Renal cortex interstitium (tissue), 15 donors: ENCODE measurements at places on chromosomes 3 and 15. TPM values are rescaled to one million over a fixed set of nuclear protein-coding genes. Genes with fewer than 3 reads are reported as not detected.

GRCh38 chr15:70558406-70559264 lies 204.7 kb downstream of the UACA start:
- no peak for DNase-seq

DNA sequence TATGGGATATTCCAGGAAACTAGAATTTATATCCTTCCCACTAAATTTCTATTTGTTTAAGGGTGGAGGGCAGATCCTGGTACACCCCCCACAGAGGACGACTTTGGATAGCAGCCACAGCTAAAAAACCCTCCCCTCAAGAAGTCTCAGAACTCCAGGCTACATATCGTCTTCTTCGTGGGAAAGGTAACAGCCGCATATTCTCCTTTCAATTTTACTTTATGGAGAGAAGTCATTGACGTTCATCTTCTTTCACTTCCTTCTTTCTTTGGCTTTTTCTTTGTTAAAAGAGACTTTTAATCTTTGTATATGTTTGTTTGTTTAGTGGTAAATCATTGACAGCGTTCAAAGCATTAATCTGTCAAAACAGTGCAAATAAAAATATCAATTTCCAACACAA lies 36.3 kb downstream of the TRIP4 start:
- DNase-seq, result no peak

DNA sequence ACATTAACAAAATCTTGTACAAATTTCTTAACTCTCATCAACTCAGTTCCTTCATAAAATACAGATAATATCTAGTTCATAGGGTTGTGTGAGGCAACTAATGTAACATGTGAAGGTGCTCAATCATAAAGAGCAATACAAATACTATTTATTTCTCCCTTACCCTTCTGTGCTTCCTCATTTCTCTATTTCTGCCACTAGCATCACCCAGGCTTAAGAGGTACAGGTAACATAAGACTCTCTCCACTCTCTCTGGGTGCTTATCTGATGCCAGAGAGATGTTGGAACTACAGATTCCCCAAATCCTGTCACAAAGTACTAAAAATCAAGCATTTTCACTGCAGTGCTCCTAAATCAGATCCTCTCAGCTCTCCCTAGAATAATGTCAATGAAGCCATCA lies 74.9 kb downstream of the DPH6 start:
- no peak for DNase-seq

DNA sequence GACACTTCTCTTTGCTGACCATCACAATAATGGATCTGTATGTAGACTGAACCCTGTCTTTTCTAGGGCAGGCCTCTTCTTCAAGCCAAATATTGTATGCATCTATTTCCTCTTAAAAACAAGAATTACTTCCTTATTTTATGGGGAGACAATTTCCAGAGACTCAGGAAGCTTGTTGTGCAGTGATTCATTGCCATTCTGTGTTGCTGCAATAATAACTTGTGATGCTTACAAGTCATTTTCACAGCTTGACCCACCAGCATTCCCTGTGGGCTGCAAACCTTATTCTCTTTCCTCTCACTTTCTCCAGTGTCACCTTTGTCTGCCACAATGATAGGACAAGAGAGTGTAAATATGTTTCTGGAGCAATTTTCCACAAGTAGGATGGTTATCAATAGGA lies 276.7 kb upstream of the SGO1 start:
- no peak for DNase-seq

DNA sequence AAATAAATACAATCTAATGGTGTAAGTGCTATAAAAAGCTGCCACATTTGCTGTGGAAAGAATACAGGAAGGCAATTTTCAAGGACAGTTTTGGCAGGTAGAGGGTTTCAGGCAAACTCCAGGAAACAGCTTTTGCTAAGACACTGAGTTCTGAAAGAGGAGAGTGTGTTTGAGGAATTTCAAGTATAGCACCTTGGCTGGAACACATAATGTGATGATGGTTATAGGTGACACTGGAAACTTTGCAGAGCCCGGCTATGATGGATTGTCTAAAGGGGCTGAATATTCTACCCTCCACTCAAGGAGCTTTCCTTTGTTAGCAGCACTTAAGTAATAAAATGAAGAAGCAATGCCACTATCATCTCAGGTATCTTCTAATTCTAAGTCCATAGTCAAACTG lies 209.4 kb upstream of the TGFBR2 start:
- no peak for DNase-seq

DNA sequence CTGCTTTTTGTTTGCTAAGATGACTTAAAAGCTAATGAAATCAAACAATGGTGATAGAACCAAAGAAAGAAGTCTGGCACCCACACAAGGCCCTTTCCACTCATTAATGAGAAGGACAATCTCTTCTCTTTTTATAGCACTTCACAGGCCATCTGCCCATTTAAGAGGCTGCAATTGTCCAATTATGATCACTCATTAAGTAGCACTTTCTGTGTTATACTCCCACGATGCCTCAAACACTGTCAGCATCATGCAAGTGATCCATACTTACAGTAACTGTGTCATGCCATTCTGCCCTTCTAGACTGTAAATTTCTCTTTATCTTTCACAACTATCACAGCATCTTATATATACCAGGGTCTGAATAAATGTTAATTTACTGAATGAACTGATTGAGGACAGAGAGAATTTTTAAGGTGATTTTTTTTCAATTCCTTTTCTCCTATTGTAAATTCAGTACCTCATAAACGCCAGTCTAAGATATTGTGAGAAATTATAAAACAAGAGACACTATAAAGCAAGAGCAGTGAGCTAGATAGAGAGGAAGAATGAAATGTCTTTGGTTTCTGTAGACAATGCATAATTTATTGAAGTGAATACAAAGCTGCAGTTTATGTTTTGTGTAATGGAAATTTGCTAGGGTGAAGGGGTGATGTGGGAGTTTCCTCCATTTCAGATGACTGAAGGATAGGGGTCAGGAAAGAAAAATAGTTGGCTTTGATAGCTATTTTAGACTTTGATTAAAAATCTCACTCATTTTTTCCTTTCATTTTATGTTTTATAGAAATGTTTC lies 17.3 kb downstream of the CD200 start:
- no peak for DNase-seq

GRCh38 chr3:139095803-139096466 lies 51.2 kb upstream of the PRR23C start:
- no peak for DNase-seq

DNA sequence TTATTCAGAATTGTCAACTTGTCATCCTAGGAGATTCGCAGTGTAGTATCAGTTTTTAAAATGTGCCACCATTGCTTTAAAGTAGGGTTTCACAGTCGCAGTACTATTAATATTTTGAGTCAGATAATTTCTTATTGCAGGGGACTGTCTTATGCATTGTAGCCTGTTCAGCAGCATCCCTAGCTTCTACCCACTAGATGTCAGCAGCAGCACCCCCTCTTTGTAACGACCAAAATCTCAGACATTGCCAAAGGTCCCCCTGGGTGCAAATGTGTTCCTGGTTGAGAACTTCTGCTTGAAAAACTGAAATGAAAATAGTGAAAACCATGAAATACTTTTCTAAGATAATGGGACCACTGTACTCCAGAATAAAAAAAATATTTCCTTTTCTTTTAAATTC lies 474.8 kb downstream of the CNTN3 start:
- DNase-seq, result no peak

Gene FAM98B
- polyA plus RNA-seq, result 90.3 TPM

Gene UACA
- polyA plus RNA-seq, result 84.0 TPM

Gene LYZL4
- polyA plus RNA-seq, result not detected
